ENCODE measurements at places on chromosomes 3 and 15. TPM values are rescaled to one million over a fixed set of nuclear protein-coding genes. Genes with fewer than 3 reads are reported as not detected.

DNA sequence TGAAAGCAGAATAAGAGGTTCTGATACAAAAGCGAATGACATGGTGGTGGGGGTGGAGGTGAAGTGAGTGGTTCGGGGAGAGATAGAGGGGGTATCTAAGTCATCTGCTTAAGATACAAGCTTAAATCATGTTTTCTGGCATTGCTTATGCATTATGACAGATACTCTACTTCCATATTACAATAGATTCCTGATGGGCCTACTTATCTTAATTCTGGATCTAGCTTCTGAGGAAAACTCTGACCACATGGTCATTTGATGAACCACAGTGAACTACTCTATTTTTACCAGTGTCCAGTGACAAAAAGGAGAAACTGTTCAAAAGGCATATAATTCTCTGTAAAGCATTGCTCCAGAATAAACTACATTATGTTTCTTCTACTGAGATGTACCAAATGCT, 673.7 kb upstream of the CCDC54 start:
- DNase-seq: no peak

Gene GOLGA8H
- 0.88 TPM for total RNA-seq

- peak; percentile 25 for DNase-seq
These were observed 69.7 kb downstream of the SCN5A start for GRCh38 chr3:38579551-38580449.

- no peak for DNase-seq
These were observed 28.6 kb downstream of the CGGBP1 start for GRCh38 chr3:88030210-88030609.

- DNase-seq: no peak
These were observed 29.2 kb downstream of the PAQR9 start for GRCh38 chr3:142934128-142934886.

Gene RTP3
- total RNA-seq: not detected

DNA sequence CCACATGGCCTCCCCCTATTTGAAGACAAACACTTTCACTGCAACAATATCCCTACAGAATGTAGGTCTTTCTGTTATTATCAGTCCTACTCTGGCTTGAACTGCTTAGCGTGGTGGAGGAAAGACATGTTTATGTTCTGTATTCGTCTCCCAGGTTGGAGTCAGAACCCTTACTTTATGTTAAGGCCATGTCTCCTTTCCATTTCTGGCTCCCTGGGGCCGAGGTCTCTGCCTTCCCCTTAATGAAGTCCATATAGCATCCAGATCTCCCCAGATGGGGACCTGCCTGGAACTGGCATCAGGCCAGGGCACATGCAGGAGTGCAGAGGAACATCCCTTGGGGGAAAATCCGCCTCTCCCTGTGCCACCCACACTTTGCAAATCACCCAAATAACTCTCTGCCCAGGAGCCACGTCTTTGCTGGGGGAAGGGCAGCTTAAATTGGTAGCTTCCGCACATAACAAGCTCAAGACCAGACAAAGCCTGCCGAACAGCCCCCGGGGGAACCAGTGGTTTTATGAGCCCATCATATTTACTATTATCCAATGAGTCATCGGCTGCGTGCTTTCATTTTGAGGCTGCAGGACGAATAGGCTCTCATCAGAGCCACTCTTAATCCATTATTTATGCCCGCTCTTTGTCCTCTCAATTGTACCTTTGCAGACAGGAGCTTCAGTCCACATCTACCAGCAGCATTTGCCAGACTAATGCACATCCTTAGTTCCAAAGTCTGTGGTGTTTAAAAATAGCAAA, 237.0 kb downstream of the UACA start:
- no peak for DNase-seq

DNA sequence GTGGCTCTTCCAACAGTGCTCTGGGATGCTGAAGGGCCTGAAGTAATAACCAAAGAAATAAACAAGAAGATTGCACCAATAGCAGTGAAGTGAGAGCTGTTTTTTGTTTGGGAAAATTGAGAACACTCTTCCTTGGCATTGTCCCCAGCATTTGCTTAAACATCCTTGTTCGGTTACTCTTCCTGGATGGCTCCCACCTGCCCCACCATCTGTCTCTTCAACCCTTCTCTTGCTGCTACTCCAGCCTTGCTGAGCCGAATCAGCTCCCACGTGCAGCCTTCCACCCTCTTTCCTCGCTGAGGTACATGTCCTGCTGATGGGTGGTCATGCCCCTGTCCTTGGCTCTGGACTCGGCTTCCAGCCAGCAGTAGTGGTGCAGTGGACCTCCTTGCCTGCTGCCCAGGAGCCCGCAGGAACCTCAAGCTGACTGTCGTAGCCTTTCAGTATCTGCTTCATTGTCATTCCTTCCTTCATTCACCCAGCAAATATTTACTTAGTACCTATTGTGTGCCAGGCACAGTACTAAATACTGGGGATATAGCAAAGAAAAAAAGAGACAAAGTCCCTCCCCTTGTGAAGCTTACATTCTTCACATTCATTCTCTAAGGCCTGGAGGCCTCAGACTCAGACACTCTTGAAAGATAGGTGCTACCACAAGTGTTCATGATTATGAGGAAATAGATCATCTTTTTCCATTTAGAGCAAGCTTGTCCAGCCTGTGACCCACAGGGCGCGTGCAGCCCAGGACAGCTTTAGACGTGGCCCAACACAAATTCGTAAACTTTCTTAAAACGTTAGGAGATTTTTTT, 17.1 kb upstream of the VILL start:
- DNase-seq: no peak

GRCh38 chr3:58665405-58665804, 1.2 kb downstream of the FAM3D start:
- no peak for DNase-seq

GRCh38 chr3:151305775-151306151, 10.9 kb downstream of the GPR87 start:
- no peak for DNase-seq

DNA sequence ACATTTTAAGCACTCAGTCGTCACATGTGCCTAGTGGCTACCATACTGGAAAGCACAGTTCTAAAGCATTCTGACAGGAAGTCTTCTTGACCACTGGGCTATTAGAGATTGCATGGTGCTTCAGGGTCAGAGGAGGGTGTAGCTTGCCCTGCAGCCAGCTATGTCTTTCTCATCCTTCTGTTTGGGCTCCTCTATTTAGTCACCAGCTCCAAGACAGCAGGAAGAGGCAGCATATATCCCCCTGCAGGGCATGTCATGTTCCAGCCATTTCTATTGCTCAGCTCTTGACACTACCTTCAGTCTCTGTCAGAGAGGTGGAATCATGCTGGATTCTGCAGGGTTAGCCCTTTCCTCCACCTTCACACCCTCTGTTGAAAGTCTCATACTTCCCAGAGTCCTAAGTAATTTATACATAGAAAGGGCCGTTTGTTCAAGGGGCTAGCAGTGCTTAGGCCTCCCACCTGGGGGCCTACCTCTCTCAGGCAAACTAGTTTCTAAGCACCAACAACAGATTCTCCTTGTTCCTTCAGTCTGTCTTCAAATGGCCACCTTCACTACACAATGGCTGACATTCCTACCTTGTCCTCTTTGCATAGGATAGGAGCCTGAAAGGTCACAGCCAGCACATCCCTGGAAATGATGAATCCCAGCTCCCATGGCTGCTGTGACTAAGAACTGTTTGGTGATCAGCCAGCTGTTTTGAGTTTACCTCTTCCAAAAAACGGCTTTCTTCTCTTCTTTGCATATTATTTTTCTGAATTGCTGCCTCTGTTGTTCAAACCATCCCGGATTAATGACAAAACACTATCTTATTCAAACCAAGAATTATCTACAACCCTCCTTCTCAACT, 115.7 kb upstream of the BFSP2 start:
- DNase-seq: no peak

Gene GOLGA8J
- not detected for total RNA-seq
